ENCODE measurements at places on chromosomes 16 and 17.

- DNase-seq, result no peak
Observed at GRCh38 chr16:23699100-23699499, 13.9 kb downstream of the ERN2 start.

- DNase-seq, result peak; percentile 43
Observed at GRCh38 chr17:17935321-17936271, 36.6 kb downstream of the TOM1L2 start.

- DNase-seq, result no peak
Observed at GRCh38 chr17:35030780-35031179, 32.7 kb downstream of the RFFL start.

GRCh38 chr17:2025622-2026309, 632 bp upstream of the RTN4RL1 start:
- DNase-seq, result peak; percentile 64

- DNase-seq, result no peak
Observed at GRCh38 chr16:58047557-58048348, 22.2 kb downstream of the MMP15 start.

DNA sequence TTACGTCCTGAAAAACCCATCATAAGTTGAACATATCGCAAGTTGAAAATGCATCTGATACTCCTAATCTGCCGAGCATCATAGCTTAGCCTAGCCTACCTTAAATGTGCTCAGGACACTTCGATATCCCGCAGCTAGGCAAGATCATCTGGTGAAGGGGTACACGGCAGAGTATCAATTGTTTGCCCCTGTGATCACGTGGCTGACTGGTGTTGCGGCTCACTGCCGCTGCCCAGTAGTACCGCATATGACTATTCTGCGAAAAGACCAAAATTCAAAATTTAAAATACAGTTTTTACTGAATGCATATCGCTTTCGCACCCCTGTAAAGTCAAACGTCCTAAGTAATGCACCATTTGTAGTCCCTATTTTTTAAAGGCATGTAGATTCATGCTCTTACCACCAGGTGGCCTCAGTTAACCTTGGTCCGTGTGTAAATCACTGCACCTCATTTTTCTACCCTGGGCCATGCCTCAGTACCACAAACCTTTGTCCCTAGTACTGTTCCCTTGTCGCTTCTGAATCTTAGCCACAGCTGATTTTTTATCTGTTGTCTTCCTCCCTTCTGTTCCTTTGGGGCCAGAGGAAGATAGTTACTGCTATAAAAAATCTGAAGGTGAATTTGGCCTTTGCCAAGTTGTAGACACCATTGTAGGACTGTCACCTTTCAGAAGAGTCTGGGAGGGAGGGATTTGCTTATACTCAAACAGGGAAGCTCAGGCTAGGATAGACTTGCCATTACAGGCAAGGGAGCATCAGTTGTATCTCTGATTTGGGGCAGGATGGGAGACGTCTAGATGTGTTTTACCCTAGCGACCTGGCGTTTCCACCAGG, 34.4 kb downstream of the WWP2 start:
- peak; percentile 90 for DNase-seq

- no peak for DNase-seq
Observed at GRCh38 chr17:76772842-76773525, 35.1 kb downstream of the MFSD11 start.

- no peak for DNase-seq
Observed at GRCh38 chr16:57264381-57264780, 19.3 kb downstream of the ARL2BP start.

DNA sequence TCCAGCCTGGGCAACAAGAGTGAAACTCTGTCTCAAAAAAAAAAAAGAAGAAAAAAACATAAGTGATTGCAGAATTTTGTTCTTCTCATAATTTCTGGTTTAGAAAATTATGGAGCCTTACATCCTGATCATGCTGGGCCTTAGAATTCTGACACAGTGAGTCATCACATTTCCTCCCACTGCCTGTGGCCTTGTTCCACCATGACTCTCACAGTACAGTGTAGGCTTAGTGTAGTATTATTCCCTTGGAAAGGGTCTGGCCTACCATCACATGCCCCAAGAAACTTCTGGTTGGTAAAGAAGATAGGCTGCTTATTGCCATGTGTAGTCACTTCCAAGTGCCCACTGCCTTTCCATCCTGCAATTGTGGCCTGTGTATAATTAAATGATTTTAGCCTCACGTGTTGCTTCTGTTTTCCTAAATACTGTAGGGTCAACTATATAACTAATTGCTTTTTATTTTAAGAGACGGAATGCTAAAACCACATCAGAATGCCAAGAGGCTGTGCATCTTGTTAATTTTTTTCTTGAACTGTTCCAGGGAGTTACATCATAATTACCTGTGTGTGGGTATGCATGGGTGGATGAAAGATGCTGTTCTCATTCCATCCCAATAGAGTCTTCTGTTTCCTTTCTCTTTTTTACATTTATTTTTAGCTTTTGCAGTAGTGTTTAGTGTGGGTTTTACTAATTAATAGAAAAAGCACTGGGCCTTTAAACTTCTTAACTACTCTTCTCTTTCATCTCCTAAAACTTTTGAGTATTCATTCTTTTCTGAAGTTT, 25.9 kb downstream of the OGFOD1 start:
- DNase-seq, result no peak

GRCh38 chr17:7239091-7240027, at the start of gene PHF23:
Gene PHF23 (minus strand): TSS chr17:7239457. CDS start chr17:7239279, 178 bp downstream.
- peak; percentile 100 for DNase-seq

DNA sequence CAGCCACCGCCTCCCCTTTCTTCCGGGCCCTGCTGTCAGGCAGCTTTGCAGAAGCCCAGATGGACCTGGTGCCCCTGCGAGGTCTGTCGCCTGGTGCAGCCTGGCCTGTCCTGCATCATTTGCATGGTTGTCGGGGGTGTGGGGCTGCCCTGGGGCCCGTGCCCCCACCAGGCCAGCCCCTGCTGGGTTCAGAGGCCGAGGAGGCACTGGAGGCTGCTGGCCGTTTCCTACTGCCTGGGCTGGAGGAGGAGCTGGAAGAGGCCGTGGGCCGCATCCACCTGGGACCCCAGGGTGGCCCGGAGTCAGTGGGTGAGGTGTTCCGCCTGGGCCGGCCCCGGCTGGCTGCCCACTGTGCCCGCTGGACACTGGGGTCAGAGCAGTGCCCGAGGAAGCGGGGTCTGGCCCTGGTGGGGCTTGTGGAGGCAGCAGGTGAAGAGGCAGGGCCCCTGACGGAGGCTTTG, 5.5 kb upstream of the TGFB1I1 start:
- no peak for DNase-seq

Data from G401 (cell line).